CD4-positive, alpha-beta T cell treated with Interleukin-2 at 100 ng/mL for 4 hours (primary cell): ENCODE measurements at places on chromosomes 16 and 17.

- no peak for DNase-seq
Observed at GRCh38 chr16:68299571-68300453, 10.9 kb downstream of the SLC7A6OS start.

GRCh38 chr16:48361540-48362144, 23.6 kb downstream of the SIAH1 start:
- DNase-seq, result no peak

- no peak for DNase-seq
Observed at GRCh38 chr17:11182430-11182829, 58.6 kb upstream of the SHISA6 start.

DNA sequence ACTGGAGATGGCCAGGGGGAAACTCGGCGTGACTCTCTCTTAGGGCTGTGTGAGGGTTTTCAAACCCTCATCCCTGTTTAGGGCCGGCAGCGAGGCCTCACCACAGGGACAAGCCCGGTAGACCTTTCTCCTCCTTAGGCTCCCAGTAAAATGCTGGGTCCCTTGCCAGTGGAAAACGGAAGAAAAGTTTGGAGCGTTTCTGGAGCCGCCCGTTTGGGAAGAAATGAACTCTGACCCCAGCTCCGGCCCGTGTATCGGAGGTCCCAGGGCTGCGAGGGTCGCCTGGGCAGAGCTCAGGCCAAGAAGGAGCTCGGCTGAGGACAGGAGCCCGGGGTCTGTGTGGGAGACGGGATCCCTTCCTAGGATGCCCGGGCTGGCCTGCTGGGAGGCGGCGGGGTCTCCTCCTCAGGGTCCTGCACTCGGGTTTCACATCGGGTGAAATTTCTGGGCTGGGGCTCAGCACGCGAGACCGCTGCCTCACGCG, 23.2 kb downstream of the ZNF213 start:
- no peak for DNase-seq

- no peak for DNase-seq
Observed at GRCh38 chr17:30321314-30321713, 12.5 kb downstream of the TMIGD1 start.

DNA sequence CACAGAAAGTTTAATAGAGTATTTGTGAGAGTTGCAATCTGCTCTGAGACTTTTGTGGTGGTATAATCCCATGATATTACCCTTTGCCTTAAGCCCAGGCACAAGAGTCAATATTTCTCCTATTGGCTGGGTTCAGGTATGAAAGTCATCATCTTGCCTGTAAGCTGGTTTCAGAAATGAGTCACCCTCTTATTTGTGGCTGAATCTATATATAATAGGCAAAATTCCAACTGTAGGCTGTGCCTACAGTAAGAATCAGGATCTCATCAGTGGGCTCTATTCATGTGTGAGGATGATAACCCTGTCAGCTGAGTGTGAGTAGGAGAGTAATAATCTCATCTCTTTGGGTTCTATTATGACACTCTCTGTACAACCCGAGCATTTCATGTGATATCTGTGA, 2103.1 kb downstream of the TP53TG3F start:
- DNase-seq, result no peak

GRCh38 chr16:11155284-11155806, 100.7 kb downstream of the SOCS1 start:
- DNase-seq, result no peak

- no peak for DNase-seq
Observed at GRCh38 chr17:44602390-44602789, 45.1 kb downstream of the FZD2 start.

GRCh38 chr17:4648741-4649140, 7.3 kb upstream of the ALOX15 start:
- DNase-seq, result no peak

DNA sequence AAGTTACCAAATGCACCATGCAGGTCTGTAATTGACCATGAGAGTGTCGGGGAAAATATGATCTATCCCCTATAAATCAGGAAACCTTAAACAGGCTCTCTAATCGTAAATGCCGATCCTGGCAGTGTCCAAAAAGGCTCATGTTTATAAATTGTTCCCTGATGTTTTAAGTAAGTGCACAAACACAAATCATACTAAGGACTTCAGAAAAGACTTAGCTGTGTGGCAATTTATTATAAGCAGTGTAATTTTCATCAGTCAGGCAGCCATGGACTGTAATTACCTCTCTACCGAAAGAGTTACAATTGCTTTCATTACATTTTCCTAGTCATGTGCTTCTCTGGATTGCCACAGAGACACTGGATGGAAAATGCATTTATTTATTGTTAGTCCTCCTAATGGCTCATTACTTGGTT, 73.4 kb upstream of the COX10 start:
- DNase-seq, result no peak
